Activated T-helper 17 cell treated with anti-CD3 and anti-CD28 coated beads, Interleukin-2, amount 50 U/mL, for 72 hours (primary cell): ENCODE measurements at places on chromosomes 5 and 9. TPM values are rescaled to one million over a fixed set of nuclear protein-coding genes. Genes with fewer than 3 reads are reported as not detected.

SPACA9 gene
- 0.95 TPM for total RNA-seq

NKD2 gene
- total RNA-seq = 0.37 TPM

GOLGA1 gene
- 39.8 TPM for total RNA-seq

NRG2 gene
- 0.11 TPM for total RNA-seq

BNIP1 gene
- total RNA-seq = 18.5 TPM

ENG gene
- 10.0 TPM for total RNA-seq

NLN gene
- 32.2 TPM for total RNA-seq

ECM2 gene
- total RNA-seq = not detected

GLDC gene
- 19.4 TPM for total RNA-seq

AGXT2 gene
- total RNA-seq = not detected

PCDHGB1 gene
- total RNA-seq = not detected

MACIR gene
- total RNA-seq = 9.7 TPM

SLC22A5 gene
- total RNA-seq = 3.5 TPM

PARP8 gene
- total RNA-seq = 32.4 TPM

UBE2QL1 gene
- total RNA-seq = not detected

SLC23A1 gene
- 1.6 TPM for total RNA-seq

CDC42SE2 gene
- 110 TPM for total RNA-seq

RNF180 gene
- not detected for total RNA-seq

LHX6 gene
- not detected for total RNA-seq

SOHLH1 gene
- total RNA-seq = not detected

ORM2 gene
- total RNA-seq = not detected

BARHL1 gene
- total RNA-seq = not detected

EQTN gene
- total RNA-seq = not detected
